ENCODE measurements at places on chromosomes 6 and 20.

GRCh38 chr6:38182426-38182825, 362.9 kb downstream of the ZFAND3 start:
- DNase-seq = no peak

GRCh38 chr20:43963872-43964791, 49.5 kb downstream of the TOX2 start:
- DNase-seq = no peak

DNA sequence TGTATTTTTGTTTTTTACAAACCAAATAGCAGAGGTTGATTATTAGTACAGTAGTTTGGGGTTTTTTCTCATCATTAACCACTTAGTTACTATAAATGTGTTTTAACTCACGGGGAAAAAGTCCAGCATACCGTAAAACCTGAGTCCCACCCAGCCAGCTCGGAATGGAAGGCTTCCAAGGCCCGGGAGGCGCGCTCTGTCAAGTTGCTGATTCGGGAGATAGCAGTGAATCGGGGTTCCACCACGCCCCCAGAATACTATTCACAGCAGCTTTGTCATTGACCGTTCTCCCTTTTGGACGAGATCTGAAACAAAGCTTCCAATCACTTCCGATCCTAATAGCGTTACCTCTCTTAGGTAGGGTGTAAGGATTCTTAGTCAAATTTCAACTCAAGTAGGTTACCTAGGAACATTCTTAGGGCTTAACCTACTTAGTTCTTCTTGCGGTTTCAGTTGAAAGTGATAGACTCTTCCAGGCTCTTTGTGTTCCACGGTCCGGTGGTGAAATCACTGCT, 232.8 kb upstream of the QKI start:
- DNase-seq = no peak

GRCh38 chr20:57555457-57556184, 5.3 kb upstream of the PCK1 start:
- DNase-seq = no peak

- no peak for DNase-seq
Measured at GRCh38 chr20:47345214-47345613, 11.3 kb downstream of the ZMYND8 start.

DNA sequence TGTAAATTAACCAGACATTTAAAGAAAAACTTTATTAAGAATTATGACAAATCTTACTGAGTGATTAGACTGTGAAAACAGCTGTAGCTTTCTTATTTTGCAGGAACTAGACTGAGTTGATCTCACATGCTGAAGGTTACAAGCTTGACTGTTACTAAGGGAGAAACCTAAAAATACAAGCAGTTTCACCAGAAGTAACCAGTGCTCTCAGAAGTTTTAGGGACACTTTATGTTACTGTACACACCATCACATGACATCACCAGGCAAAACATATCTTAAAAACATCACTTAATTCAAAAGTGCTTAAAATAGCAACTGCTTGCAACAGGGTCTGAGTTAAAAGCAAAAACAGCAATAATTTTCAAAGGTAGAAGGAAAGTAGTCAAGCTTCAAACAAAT, 5.4 kb downstream of the FBXO30 start:
- no peak for DNase-seq

DNA sequence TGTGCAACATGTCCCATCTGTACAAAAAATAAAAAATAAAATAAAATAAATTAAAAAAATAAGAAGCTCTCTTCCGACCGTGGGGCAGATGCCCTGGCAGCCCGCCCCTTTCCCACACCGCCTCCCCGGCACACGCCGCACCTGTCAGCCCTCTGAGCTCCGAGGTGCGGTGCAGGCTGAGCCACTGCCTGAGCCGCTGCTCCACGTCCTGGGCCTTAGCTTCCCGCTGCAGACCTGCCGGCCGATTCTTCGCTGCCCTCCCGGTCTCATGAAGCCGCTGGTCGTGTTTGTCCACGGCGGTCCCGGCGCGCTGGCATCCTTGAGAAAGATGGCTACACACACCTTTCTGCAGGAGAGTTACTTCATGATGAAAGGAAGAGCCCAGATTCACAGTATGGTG, 10.7 kb upstream of the CLPSL2 start:
- no peak for DNase-seq

GRCh38 chr20:62258499-62259293, 20.4 kb downstream of the OSBPL2 start:
- no peak for DNase-seq
